ENCODE measurements at places on chromosomes 7 and 10.

- DNase-seq, result no peak
Observed at GRCh38 chr7:158313931-158314330, 273.7 kb downstream of the PTPRN2 start.

GRCh38 chr7:26216049-26216448, 14.5 kb downstream of the CBX3 start:
- no peak for DNase-seq

GRCh38 chr10:132648072-132648850, 110.7 kb downstream of the INPP5A start:
- no peak for DNase-seq

- no peak for DNase-seq
Observed at GRCh38 chr10:86025509-86025908, 341.1 kb downstream of the GRID1 start.

DNA sequence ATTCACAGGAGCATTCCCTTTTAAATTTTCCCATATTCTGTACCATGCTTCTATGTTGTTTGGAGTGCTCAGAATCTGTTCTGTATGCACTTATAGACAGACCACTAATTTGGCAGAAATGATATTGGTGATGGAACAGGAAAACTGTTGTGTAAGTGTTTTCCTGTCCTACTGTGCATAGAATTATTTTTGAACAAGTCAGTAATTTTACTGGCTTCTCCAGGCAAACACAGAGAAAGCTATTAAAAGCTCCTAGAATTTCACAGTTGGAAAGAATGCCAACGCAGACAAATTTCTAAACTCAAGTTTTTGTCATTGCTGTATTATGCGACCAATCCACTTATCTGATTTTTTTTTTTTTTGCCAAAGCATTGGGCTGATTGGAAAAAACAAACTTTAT, 55.7 kb downstream of the ANKMY2 start:
- no peak for DNase-seq

GRCh38 chr10:29980084-29980483, 79.3 kb downstream of the JCAD start:
- DNase-seq, result no peak

GRCh38 chr10:51952056-51952455, 252.7 kb upstream of the CSTF2T start:
- no peak for DNase-seq

DNA sequence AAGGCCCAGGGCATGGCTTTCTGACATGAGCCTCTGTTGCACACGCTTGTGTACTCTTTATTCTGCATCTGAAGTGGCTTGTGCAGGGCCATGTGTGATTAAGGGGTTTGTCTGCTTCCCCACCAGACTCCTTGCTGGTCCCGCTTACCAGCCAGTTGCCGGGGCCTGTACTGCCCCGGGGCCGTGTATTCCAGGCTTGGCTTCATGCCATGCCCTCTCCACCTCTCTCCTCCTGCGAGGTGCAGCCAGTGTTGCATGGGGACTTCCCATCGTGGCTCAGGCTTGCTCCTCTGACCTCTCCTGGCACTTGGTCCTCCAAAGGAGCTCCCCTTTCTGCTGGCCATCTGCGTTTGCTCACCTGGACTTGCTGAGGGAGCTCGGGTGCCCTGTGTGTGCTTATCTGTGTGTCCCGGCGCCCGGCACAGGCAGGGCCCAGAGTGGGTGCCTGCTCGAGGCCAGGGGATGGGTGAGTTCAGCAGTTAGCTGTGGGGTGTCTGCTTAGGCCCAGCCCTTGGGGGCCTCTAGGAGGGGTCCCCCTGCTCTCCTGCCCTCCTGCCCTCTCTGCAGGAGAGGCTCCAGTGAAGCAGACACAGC, 11.0 kb upstream of the C10orf143 start:
- no peak for DNase-seq

DNA sequence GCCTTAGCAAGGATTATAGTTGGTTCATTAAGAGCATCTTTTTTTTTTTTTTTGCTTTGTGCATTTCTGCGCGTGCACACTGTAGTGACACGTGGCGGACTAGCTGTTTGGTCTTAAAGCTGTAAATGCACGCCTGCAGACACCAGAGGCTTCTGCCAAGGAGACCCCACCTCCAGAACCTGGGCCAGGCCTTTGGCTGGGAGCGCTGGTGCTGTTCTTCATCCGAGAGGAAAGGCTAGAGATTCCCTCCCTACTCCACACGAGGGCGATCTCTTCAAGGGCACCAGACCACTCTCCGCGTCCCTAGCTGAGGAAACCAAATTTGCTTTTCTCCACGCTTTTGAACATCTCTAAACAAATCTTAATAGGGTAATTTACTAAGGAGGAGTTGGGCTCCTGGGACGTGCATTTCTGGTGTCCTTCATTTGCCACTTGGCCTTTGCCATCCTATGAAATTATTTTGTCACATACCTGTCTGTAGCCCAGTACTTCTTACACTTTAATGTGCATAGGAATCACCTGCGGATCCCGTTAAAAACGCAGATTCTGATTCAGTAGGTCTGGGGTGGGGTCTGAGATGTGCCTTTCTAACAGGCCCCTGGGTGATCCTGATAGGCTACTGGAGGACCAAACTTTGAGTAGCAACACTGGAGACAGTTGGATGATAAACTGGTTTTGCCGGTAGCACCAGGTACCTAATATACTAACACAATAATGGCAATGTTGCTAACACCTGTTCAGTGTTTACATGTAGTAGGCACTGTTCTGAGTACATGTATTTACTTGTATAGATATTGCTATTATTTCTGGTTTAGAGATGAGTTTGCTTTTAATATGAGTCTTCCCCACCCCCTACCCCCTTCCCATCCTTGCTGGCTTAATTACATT, 1.3 kb upstream of the SLC26A5 start:
- DNase-seq, result no peak

GRCh38 chr10:130454543-130455000, 318.4 kb downstream of the GLRX3 start:
- DNase-seq, result no peak

DNA sequence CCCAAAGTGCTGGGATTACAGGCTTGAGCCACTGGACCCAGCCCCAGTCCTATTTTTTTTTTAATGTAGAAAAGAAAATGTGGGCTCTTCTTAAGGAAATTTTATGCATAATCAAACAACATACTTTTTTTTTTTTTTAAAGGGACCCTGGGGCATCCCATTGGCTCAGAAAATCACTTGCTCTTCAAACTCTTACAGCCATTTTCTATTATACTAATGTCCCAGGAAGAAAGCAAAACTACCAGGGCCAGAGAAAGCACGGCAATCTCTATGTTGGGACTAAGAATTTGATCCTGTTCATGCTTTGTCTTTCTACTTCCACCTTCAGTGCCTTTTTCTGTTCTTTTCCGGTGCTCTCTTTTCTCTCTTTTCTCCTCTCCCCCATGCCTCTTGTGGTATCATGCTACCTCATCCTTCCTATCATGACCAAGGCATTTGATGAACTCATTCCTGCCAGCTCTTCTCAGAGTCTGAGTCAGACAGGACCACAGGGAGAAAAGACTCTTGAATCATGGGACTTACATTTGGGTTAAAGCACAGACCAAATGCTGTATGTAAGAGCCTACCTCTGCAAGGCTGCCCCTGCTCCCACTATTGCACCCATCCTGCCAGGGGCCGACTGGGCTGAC, 76.4 kb upstream of the CCNY start:
- no peak for DNase-seq
